Hepatic stellate cell (primary cell): ENCODE measurements at places on chromosomes 4 and X.

DNA sequence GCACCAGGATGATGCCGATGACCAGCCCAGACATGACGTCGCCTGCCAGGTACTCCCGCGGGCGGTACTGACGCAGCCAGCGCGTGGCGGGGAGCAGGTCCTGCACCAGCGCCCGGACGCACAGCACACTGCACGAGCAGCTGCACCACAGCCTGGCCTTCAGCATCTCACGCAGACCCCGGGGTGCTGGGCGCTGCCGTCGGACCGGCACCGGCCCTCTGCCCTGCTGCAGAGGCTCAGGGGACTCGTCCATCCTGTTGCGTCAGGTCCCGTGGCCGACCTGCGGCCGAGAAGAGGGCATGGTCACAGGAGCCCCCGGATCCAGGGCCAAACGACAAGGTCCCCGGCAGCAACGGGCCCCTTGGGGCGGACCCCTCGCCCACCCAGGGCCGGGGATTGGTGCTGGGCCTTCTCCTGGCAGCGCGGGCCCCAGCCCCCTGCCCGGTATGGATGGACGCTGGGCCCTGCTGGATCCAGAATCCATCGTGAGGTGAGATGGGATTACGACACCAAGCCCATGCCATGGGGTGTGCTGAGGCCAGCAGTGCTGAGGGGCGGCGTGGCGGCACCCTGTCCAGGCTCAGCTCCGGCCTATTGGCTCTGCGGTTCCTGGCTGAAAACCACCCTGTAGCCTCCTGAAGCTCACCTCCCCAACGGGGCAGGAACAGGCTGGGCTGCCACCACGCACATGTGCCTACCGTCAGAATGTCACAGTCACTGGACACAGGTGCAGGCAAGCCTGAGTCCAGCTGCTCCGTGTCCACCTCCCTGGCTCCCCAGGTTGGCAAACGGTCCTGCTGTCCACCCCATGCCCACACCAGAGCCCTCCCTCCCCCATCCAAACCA lies 1.5 kb downstream of the SLC26A1 start:
- no peak for DNase-seq

DNA sequence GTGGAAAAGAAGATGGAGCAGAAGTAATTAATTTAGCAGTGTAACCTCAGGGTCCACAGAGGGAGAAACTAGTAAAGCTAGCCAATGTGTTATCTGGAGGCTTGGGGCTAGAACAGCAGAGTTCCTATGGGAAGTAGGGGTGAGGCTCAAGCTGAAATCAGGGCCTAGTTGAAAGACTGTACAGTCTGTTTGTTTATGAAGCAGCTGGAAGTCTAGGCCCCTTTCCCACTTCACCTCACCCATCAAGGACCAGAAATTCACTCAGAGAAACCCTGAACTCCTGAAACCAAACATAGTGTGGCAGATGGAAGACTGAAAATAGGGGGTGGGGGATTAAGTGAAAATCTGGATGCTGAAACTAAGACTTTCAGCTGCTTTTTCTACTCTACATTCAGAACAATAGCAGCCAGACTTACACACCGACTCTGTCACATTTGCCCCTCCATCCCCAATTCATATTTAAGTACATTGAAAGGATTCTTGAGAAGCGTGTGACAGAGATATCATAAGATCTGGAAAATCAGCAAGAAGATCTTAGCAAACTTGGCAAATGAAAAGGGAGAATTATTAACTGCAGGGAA lies 32.6 kb upstream of the FAM241A start:
- DNase-seq, result no peak

GRCh38 chr4:113882668-113883067 lies 96.8 kb downstream of the ARSJ start:
- no peak for DNase-seq

- no peak for DNase-seq
Observed at GRCh38 chr4:95591278-95591677, 42.5 kb upstream of the UNC5C start.

GRCh38 chr4:73066445-73066844 lies 3.1 kb downstream of the COX18 start:
- no peak for DNase-seq

DNA sequence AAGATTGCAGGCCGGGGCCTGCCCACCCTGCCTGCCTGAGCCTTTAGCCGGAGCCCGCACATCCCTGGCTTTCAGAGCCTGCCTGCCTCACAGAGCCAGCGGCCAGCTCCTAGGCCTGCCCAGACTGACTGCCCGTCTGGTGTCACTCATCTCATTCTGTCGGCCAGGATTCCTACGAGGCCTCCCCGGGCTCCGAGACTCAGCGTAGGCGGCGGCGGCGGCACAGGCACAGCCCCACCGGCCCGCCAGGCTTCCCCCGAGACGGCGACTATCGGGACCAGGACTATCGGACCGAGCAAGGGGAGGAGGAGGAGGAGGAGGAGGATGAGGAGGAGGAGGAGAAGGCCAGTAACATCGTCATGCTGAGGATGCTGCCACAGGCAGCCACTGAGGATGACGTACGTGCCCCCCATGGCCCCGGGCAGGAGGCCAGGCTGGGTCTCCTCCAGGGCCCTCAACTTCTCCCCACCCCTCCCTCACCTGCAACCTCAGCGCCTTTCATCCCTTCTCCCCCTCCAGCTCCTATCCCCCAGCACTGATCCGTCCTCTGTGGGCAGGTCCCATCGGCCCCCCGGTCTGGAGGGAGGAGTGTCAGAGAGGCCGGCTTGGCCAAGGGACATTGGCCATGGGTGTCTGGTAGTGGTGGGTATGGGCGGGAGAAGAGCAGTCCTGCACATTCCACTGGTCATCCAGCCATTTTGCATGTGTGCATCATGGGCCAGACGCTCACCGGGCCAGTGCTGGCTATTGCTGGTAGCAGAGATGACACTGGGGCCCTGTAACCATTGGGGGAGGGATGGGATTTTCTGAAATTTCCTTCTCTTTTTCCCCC lies 22.6 kb upstream of the UBA1 start:
- no peak for DNase-seq

- DNase-seq, result no peak
Observed at GRCh38 chr4:122879001-122879400, 43.4 kb downstream of the NUDT6 start.

DNA sequence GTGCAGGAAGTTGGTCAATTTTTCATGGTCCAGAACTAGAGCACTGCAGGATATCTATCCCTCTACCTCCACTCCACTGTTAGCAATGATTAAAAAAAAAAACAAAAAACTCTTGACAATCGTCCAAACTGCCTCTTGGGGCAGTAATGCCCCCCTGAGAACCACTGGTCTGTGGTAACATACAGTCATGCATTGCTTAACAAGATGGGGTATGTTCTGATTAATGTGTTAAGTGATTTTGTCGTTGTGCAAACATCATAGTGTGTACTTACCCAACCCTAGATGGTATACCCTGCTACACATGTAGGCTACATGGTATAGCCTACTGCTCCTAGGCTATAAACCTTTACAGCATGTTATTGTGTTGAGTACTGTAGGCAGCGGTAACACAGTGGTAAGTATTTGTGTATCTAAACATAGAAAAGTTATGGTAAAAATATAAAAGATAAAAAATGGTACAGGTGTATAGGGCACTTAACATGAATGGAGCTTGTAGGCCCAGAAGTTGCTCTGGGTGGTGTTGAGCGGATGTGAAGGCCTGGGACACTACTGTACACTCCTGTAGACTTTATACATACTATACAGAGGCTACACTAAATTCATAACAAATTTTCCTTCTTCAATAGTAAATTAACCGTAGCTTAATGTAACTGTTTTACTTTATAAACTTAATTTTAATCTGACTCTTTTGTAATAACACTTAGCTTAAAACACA lies 34.1 kb downstream of the ART3 start:
- DNase-seq, result no peak

DNA sequence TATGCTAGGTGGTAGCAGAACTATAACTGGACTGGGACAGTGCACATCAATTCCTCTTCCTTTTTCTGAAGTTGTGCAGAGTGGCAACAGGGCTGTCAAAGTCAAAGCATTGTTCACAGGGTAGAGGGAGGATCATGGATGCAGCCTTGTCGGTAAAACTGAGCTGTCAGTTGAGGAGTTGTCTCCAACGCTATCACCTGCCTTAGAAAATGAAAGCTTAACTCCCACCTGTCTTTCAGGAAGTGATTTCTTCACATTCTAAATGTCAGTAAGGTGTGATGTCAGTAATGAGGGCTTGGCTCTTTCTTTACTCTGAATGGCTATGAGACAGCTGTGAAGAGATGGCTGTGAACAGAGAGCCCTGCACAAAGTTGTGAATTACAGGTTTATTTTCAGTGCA lies 66.4 kb upstream of the BANK1 start:
- no peak for DNase-seq

DNA sequence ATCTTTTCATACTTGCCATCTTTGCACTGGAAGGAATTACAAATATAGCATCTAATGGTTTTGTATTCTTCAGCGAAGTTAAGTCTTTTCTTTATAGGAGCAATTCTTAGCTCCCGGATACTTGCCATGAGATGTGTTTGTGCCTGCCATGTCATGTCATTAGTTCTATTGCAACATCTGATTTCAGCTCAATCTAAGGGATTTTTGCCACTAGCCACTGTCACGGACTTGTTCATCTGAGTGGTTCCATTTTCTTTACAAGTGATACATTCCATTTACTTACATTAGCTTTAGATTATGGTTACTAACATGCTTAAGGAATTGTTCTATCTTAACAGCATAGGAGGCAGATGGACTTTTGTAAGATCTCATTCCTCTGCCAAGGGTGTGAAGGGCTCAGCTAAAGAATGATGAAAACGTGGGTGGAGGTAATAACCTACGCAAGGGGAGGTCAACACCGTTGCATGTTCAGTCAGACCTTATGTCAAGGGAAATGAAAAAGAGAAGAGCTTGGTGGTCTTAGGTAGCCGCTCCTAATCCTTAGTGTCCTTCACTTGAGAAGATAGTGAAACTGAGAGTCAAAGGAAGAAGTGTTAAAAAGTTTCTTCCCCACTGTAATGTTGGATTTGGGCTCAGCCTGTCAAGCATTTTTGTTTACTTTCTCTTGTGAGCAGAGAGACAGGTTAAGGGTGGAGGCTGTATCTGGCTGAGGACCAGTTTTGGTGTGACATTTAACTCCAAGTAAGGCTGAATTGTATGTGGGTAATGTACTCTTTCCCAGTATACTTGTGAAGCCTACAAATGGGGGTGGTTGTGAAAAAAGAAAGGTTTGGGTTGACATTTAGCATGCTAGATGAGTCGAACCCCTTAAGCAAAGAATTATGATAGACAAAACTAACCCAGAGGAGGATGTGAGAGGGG lies 3.6 kb upstream of the KLHL2 start:
- no peak for DNase-seq

DNA sequence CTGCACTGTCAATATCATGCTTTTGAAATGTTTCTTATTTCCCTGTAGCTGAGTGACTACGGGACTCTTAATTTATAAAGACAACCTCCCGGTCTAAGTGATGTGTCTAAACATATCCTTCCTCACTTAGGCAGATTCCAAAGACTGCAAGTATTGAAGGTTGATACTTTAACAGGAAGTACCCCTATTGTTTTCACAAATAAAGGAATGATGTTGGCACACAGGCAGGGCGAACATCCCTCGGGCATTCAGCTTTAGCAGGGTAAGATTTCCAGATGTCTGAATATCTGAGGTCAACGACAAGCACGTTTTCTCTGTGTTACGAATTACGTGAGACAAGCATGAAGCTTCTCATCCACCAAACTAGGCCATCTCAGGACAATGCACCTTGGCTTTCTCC lies 638.0 kb upstream of the FRG1 start:
- no peak for DNase-seq

DNA sequence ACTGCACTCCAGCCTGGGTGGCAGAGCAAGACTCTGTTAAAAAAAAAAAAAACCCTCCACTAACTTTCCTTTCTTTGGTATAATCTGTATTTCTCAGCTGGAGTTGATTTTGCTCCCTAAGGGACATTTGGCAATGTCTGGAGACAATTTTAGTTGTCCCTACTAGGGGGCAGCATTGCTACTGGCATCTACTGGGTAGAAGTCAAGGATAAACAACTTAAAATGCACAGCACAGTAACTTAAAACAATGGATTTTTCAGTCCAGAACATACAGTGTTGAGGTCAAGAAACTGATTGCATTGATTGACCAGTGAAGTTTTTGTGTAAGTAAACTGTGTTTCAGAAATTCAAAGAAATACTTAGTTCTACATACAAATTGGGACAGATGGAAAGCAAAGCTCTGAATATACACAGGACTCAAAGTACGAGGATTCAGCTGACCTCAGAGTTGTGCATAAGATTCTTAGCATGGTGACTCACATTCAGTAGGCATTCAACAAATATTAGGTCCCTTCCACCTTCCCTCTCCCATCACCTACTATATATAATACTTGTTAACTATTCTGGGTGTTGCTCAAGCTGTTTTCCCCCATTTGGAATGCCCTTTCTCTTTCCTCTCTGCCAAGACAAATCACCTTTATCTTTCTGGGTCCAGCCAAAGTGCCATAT lies 8.8 kb downstream of the DDX53 start:
- peak; percentile 5 for DNase-seq

DNA sequence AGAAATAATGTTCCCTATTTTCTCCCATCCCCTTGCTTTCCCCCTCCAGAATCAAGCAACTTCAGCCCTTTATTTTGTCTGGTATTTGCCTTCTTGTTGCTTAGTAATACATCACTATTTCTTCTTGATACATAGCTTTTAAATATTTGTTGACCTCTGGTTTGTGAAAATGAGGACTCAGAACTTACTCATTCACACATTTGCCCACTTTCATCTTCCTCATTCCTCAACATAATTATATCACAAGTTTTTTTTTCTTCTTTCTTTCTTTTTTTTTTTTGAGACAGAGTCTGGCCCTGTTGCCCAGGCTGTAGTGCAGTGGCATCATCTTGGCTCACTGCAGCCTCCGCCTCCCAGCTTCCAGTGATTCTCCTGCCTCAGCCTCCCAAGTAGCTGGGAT lies 28.9 kb upstream of the NDUFC1 start:
- DNase-seq, result no peak

- no peak for DNase-seq
Observed at GRCh38 chr4:170325599-170325998, 235.8 kb upstream of the AADAT start.

GRCh38 chrX:134520860-134521390 lies 61.0 kb downstream of the HPRT1 start:
- DNase-seq, result peak; percentile 47

- no peak for DNase-seq
Observed at GRCh38 chr4:69098470-69098869, 2.2 kb downstream of the UGT2B7 start.

DNA sequence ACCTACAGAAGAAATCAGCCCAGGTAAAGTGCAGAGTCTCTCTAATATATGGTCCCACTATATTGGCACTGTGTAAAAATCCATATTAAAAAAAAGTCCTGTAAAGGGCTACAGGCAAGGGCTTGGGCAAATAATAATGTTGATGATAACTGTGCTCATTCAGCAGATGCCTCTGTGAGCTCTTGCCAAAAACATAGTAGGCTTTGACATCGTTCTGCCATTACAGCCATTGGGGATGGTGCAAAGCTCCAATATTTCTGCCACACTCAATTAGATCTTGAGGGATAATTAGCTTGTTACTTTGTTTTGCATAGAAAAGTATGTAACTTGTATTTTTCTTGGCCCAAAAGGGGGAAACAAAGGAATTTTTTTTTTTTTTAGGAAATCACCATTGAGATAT lies 645.5 kb upstream of the FAM241A start:
- DNase-seq, result no peak

DNA sequence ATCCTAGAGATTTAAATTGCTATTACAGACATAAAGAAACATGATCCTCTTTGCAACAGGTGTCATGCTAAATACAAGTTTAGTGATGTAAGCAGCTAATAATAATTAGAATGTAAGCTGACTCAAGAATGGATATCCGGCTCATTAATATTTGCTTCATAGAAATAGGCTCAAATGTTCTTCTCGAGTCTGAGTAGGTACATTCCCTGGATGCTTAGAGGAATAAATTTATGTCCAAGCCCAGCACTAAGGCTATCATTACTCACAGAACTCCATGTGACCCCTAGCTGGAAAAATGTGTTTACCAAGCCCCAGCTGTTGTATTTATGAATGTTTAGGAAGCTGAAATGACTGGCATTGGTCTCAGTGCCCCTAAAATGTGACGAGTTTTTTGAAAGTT lies 87.6 kb upstream of the TSPAN7 start:
- DNase-seq, result no peak
